ENCODE measurements at places on chromosomes 2 and 18.
A peak's percentile ranks its signal among the peaks of the same experiment; 100 is the strongest.

DNA sequence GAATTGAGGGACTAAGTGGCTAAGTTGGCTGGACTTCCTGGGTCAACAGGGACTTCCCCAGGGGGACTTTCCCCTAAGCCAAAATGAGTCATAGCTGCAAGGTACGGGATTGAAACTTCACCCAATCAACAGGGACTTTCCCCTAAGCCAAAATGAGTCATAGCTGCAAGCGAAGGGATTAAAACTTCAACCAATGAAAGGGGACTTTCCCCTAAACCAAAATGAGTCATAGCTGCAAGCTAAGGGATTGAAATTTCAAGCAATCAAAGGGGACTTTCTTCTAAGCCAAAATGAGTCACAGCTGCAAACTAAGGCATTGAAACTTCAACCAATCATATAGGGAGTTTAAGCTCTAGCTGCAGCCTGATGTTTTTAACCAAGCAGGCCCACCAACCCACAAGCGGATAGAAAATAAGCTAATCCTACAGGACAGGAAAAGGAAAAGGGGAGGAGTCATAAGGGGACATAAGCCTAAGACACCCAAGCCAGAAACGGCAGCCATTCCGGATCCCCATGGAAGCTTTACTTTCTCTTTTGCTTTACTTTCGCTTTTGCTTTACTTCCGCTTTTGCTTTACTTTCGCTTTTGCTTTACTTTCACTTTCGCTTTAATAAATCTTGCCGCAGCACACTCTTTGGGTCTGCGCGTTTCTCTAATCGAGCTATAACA is 1375.4 kb upstream of the CELF4 start:
- H3K4me3 ChIP-seq = no peak overlapping the region
- peak; percentile 98 for DNase-seq
- H3K27ac ChIP-seq = peak overlapping the region; percentile 73
- no peaks in the 10 kb centered on the region for H3K27me3 ChIP-seq

- no peaks in the 10 kb centered on the region for H3K4me1 ChIP-seq
- H3K36me3 ChIP-seq = no peaks in the 10 kb centered on the region
- no peaks in the 10 kb centered on the region for H3K27me3 ChIP-seq
- DNase-seq = no peak
- no peak overlapping the region for H3K4me3 ChIP-seq
- no peak overlapping the region for H3K27ac ChIP-seq
Measured at GRCh38 chr18:56443166-56443907, 195.1 kb downstream of the TXNL1 start.

DNA sequence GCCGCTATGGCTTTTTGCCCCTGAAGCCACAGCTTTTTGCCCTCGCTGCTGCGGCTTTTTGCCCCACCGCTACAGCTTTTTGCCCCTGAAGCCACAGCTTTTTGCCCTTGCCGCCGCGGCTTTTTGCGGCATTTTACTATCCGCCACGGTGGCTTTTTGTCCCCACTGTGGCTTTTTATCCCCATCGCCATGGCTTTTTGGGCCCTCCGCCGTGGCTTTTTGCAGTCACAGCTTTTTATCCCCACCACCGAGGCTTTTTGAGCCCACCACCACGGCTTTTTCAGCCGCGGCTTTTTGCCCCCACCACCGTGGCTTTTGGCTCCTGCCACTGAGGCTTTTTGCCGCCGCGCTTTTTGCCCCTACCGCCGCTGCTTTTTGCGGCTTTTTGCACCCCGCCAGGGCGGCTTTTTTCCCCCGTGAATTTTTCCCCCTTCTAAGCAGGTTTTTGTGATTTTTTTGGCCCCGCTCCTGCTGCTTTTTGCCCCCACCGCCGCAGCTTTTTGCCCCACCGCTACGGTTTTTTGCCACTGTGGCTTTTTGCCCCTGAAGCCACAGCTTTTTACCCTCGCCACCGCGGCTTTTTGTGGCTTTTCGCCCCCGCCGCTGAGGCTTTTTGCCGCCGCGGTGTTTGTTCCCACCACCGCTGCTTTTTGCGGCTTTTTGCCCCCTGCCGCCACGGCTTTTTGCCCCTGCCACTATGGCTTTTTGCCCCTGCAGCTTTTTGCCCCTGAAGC is 2797.2 kb upstream of the TEKT4 start:
- DNase-seq = no peak
- no peaks in the 10 kb centered on the region for H3K27me3 ChIP-seq
- H3K36me3 ChIP-seq = no peaks in the 10 kb centered on the region
- no peak overlapping the region for H3K4me3 ChIP-seq
- no peak overlapping the region for H3K27ac ChIP-seq
- no peaks in the 10 kb centered on the region for H3K4me1 ChIP-seq

DNA sequence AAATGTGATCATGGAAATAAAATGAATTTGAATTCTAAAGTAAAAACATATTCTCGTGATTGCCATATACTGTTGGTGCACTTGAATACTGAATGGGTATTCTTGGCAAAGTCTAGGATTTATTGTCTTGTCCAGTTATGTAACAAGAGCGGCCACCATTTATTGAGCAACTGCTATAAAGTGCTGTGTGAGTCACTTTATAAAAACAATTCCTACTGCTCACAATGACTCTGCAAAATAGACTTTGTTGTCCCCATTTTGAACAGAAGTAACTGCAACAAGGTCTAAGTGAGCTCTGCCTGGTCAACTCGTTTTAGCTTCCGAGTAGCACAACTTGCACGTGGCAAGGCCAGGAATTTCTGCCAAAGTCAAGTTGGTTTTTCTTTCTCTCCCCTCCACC is 995.6 kb upstream of the FANCL start:
- H3K4me1 ChIP-seq = no peaks in the 10 kb centered on the region
- H3K27me3 ChIP-seq = no peaks in the 10 kb centered on the region
- H3K27ac ChIP-seq = no peak overlapping the region
- H3K4me3 ChIP-seq = no peak overlapping the region
- H3K36me3 ChIP-seq = no peaks in the 10 kb centered on the region
- DNase-seq = no peak

GRCh38 chr2:112277596-112278220 is 2.3 kb downstream of the ZC3H6 start:
- no peak for DNase-seq
- no peaks in the 10 kb centered on the region for H3K4me1 ChIP-seq
- H3K27ac ChIP-seq = no peak overlapping the region
- H3K36me3 ChIP-seq = no peaks in the 10 kb centered on the region
- H3K4me3 ChIP-seq = no peak overlapping the region
- no peaks in the 10 kb centered on the region for H3K27me3 ChIP-seq

DNA sequence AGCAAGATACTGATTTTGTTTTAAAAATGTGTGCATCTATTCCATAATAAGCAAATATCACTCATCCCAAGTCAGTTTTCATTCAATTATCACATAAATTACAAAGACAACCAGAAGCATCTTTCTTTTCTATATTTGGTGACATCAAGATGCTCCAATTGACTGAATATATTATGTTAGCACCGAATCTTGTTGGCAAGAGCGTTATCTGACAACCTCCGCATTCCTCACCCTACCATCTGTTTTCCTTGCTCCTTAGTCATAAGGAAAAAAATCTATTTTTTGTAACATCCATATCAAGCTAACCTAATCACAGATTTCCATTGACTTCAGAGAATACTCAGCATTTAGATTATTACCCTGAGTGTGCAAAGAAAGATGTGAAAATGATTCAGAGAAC is 212.2 kb upstream of the KYNU start:
- H3K27me3 ChIP-seq = no peaks in the 10 kb centered on the region
- H3K4me1 ChIP-seq = peaks cover 10% of the 10 kb centered on the region
- H3K4me3 ChIP-seq = no peak overlapping the region
- no peak for DNase-seq
- H3K27ac ChIP-seq = no peak overlapping the region
- no peaks in the 10 kb centered on the region for H3K36me3 ChIP-seq

DNA sequence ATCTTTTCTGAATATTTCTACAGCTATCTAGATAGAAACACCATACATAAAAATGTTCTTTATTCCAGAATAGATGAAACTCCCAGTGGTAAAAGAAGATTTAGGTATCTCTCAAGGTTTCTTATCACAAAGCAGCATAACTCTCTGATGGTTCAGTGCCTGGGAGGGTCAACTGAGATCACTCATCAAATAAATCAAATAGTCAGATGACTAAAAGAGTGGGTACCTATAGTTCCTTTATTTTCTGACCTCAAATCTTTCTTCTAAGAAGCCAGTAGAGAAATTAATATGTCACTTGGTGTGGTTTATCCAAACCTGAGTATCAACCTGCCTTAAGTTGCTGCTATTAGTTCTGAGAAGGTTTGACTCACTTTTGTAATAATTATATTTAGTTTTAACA is 120.9 kb downstream of the TMEFF2 start:
- H3K27ac ChIP-seq = no peak overlapping the region
- no peak overlapping the region for H3K4me3 ChIP-seq
- H3K27me3 ChIP-seq = no peaks in the 10 kb centered on the region
- DNase-seq = no peak
- H3K4me1 ChIP-seq = no peaks in the 10 kb centered on the region

DNA sequence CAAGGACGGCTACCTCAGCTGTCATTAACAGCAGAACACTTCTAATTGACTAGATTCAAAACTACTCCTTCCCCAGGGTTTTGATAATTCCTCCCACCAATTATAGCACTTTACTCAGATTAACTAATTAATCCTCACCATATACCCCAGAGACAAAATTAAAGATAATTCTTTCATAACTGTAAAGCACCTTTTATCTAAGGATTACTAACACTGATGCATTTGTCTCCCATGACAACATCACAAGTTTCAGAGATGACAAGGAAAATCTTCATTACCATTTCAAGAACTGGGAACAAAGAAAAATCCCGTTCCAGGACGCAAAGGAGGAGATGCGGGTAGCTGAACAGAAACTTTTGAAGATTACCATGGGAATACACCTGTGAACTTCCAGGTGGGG is 129.4 kb upstream of the ITGA6 start:
- H3K4me1 ChIP-seq = peaks cover 17% of the 10 kb centered on the region
- no peak for DNase-seq
- no peak overlapping the region for H3K27ac ChIP-seq
- H3K36me3 ChIP-seq = no peaks in the 10 kb centered on the region
- H3K27me3 ChIP-seq = no peaks in the 10 kb centered on the region

All from keratinocyte (primary cell).